Mesendoderm (in vitro differentiated cells): ENCODE measurements at places on chromosomes 1 and 21.

GRCh38 chr21:37658817-37659458 is 257.3 kb downstream of the KCNJ6 start:
- DNase-seq = peak; percentile 33

GRCh38 chr21:45108808-45109781 is 34.7 kb downstream of the ADARB1 start:
- no peak for DNase-seq

- no peak for DNase-seq
Measured at GRCh38 chr1:221948459-221948858, 206.6 kb upstream of the DUSP10 start.

- DNase-seq = no peak
Measured at GRCh38 chr21:32007456-32007855, 134.6 kb downstream of the HUNK start.

GRCh38 chr1:79737193-79737592 is 730.7 kb upstream of the ADGRL4 start:
- DNase-seq = no peak

GRCh38 chr21:27321791-27322190 is 354.9 kb upstream of the ADAMTS5 start:
- no peak for DNase-seq

DNA sequence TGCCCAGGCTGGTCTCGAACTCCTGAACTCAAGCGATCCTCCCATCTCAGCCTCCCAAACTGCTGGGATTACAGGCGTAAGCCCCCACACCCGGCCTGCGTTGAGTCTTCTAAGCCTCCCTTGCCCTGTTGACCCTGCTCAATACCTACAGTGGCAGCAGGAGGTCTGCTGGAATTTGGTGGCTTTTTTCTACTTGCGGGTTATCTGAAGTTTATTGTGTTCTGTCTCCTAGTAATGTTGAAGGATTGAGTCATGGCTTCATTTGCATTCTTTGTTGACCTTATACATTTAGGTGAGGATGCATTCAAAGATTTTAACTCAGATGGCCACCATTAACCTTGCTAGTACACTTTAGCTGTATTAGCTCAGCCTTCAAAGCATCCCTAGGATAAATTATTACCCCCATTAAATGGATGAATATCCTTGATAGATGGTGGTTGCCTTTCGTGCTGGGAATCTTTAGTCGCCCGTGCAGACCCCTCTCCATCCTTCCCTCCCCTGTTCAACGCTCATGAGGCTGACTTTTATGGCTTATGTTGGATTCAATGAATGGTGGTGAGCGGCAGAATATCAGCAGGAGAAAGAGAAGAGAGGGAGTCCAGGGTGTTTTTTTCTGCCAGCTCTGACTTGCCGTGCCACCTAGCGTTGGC is 9.7 kb upstream of the NPPB start:
- DNase-seq = peak; percentile 74

- peak; percentile 89 for DNase-seq
Measured at GRCh38 chr1:59015708-59016107, 231.9 kb upstream of the JUN start.

- no peak for DNase-seq
Measured at GRCh38 chr1:229993060-229993459, 74.0 kb upstream of the GALNT2 start.

DNA sequence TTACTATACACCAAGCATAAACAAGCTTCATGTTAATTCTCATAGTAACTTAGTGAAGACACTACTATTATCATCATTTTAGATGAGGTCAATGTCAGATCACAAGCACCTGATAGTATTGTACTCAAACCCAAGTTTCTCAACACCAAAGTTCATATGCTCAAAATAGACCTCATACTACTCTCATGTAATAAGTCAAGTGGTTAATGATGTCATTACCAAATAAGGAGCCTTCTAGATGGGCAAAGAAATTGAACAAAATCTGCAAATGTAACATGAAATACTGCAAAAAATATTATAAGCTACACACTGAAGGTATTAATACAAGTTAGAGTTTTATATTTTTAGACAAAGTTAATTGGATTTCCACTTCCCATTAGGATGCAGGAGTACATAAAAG is 144.0 kb upstream of the CHRM3 start:
- DNase-seq = no peak

GRCh38 chr1:86621286-86621685 is 74.4 kb downstream of the CLCA4 start:
- DNase-seq = no peak
